RPMI7951 (cell line): ENCODE measurements at places on chromosomes 16 and 17. TPM values are rescaled to one million over a fixed set of nuclear protein-coding genes. Genes with fewer than 3 reads are reported as not detected.

SEPTIN1 gene
- not detected in 2 replicates for total RNA-seq

- DNase-seq, result peak; percentile 85
Observed at GRCh38 chr17:40451420-40451819, 8.2 kb downstream of the IGFBP4 start.

ZNF750 gene
- not detected in 2 replicates for total RNA-seq

DNA sequence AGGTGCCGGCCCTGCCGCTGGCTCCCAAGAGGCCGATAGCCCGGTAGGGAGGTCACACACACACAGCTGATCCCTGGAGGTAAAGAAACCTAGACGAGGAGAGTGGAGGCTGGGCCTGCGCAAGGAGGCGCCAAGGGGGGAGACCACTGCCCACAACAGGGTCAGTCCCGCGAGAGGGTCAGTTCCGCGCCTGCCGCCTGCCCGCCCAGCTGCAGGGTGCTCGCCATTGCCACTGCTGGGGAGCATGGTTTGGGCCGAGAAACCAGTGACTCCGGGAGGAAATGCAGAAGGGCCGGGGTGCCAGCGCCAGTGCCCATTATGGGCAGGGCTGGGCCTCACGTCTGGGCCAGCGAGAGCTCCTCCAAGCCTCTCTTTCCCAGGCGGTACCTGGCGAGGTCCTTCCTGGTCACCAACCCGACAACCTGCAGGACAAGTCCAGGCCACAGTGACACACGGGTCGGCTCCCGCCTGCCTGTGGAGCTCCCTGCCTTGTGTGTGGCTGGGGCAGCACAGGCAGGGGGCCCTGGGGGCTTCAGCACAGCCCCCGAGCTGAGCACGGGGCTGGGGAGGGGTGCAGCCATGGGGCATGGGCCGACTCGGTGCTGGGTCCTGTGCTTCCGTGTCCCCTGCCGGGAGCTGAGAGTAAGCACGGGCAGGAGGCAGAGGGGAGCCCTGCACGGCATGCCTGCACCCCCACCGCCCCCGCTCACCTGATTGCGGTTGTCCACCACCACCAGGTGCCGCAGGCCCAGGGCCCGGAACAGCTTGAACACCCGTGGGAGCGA lies 2.1 kb upstream of the CCDC154 start:
- no peak for DNase-seq

TANC2 gene
- total RNA-seq, result 6.0 TPM in 2 replicates

RAB26 gene
- total RNA-seq, result 0.20 and 0.72 TPM in 2 replicates

MAP2K6 gene
- total RNA-seq, result 4.5 and 4.7 TPM in 2 replicates

GRCh38 chr16:78505544-78506366 lies 406.3 kb downstream of the WWOX start:
- no peak for DNase-seq

GRCh38 chr17:63826468-63827001 lies 696 bp upstream of the PSMC5 start:
- peak; percentile 12 for DNase-seq

DNA sequence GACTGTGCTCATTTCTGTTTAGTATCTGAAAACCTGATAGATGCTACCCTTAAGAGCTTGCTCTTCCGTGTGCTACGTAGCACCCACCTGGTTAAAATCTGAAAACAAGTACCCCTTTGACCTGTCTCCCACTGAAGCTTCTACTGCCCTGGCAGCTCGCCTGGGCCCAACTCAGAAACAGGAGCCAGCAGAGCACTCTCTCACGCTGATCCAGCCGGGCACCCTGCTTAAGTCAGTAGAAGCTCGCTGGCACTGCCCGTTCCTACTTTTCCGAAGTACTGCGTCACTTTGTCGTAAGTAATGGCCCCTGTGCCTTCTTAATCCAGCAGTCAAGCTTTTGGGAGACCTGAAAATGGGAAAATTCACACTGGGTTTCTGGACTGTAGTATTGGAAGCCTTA lies 18.9 kb downstream of the NTAN1 start:
- no peak for DNase-seq

DNA sequence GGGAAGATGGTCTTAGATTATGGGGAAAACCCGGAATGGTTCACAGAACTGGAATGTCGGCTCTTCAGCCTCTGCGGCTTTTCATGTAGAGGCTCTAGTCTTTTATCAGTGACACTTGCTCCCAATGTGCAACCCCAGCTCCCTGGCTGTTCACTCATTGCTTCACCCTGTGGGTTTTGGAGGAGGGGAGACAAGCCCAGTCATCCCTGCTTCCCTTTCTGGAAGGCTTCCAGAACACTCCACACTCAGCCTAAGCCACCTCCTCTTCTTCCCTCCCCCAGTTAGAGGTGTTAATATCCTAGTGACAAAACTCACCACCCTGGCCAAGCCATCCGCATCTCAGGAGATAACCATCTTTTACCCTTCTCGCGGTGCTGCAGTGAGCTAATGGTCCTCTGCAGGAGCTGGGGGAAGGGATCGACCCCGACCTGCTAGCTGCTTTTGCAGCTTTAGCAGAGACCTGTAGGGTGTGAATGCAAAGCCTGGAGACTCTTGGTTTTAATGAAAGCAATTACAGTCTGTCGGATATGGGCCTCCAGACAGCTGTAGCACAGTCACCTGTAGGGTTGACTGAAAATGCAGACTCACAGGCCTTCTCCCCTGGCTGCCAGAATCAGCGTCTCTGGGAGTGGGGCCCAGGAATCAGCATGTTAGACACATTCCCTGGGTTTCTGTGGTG lies 24.3 kb upstream of the LASP1NB start:
- peak; percentile 98 for DNase-seq

BRIP1 gene
- 10.7 and 12.7 TPM in 2 replicates for total RNA-seq

CCDC200 gene
- total RNA-seq, result not detected in 2 replicates

DNA sequence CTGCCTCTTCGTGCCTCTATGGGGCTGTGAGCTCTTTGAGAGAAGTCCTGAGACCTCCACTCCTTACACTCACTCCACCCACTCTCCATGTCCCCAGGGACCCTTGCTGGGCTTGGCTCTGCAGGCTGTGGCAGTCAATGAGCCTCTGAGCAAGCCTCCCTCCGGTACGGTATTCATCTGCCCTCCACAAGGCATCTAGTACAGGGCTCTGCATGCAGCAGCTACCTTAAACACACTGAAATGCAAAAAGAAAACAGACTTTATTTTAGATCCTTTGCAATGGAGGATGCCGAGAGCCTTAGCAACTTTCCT lies 38.9 kb upstream of the SMPD3 start:
- DNase-seq, result no peak

DNA sequence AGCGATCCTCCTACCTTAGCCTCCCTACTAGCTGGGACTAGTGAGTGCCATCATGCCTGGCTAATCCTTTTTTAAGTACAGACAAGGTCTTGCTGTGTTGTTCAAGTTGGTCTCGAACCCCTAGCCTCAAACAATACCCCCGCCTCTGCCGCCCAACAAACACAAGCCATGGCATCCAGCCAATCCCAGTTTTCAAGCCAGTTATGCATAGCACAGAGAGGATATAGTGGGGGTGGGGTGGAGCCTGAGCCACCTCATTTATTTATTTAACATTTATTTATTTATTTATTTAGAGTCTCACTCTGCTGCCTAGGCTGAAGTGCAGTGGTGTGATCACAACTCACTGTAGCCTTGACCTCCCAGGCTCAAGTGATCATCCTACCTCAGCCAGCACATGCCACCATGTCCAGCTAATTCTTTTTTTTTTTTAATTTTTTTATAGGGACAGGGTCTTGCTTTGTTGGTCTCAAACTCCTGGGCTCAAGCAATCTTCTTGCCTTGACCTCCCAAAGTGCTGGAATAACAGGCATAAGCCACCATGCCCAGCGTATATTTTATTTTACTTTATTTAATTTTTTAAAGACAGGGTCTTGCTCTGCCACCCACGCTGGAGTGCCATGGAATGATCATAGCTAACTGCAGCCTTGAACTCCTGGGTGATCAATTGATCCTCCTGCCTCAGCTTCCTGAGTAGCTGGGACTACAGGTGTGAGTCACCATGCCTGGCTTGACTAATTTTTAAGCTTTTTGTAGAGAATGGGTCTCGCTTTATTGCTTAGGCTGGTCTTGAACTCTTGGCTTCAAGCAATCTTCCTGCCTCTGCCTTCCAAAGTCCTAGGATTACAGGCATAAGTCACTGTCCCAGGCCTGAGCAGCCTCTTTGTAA lies 26.2 kb upstream of the KLHL11 start:
- no peak for DNase-seq

- DNase-seq, result peak; percentile 81
Observed at GRCh38 chr16:67936880-67937605, 393 bp upstream of the PSMB10 start.

DNA sequence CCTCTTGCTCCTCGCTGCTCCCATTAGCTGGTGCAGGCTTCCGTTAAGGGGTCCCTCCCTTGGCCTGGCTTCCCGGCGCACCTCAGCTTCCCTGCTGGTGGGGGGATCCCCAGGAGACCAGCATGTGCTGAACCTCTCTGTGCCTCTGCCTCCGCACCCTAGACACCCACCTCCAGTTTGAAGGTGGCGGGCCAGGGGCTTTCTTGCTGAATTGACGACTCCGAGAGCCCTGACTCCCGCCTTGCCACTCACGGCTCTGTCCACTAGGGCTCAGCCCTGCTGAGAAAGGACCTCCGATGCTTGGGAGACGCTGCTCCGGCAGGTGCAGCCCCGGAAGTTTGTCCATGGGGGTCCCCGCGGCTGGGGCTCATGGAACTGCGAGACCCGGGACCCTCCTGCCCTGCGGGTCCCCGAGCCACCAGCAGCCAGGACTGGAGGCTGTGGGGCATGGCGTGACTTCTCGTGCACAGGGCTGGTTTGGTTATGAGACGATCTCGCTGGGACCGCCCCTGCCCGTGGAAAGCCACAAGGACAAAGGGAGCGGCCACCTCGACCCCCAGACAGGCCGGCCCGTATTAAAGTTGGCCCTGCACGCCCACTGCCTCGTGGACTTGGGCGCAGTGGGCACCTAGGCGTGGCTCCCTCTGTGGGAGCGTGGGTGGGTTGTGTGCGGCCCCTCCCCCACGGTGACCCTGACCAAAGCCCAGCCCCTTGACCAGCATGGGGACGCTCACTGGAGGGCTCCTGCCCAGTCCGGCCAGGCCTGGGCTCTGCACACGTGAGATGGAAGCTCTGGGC lies 8.1 kb downstream of the CHMP6 start:
- DNase-seq, result no peak

DNA sequence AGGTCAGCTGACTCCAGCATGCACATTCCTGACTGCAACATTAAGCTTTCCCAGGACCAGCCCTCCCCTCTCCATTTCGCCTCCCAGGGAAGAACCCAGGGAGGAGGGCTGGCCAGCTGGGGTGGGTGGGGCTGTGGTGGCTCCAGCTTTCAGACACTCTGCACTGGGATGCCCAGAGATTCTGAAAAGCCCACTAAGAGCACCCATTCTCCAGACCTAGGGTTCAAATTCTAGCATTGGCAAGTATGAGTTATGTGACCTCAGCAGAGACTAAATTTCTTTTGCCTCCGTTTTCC lies 7.8 kb downstream of the DLX3 start:
- no peak for DNase-seq

MPP2 gene
- total RNA-seq, result 0.78 and 0.96 TPM in 2 replicates

DNA sequence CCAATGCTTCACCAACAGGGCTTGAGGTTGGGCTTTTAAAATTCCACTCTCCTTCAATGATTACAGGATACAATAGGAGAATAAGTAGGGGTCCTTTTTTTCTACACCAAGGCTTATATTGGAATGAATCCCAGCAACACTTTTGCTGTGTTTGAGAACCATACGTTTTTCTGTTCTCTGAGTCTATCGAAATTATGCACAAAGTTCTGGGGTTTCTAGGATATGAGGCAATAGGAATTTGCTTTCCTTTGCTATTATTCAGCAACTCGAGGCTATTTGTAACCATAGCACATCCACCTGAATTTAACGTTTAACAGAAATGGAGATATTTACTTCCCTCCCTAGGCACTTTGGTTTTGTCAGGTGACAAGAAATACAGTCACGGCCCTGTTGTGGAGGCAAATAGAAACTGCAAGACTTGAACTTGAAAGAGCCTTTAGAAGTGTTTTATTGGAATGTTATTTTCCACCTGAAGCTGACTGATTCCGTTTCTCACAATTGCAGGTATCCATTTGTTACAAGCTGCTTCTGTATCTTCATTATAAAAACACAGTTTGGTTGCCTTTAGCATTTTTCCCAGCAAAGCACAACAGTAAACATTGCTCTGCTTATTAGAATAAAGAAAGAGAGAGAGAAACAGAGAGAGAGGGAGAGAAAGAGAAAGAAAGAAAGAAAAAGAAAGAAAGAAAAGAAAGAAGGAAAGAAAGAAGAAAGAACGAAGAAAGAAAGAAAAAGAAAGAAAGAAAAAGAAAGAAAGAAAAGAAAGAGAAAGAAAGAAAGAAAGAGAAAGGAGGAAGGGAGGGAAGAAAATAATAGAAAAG lies 109.6 kb downstream of the HS3ST3A1 start:
- peak; percentile 13 for DNase-seq
